ENCODE measurements at places on chromosomes 13 and 19.

DNA sequence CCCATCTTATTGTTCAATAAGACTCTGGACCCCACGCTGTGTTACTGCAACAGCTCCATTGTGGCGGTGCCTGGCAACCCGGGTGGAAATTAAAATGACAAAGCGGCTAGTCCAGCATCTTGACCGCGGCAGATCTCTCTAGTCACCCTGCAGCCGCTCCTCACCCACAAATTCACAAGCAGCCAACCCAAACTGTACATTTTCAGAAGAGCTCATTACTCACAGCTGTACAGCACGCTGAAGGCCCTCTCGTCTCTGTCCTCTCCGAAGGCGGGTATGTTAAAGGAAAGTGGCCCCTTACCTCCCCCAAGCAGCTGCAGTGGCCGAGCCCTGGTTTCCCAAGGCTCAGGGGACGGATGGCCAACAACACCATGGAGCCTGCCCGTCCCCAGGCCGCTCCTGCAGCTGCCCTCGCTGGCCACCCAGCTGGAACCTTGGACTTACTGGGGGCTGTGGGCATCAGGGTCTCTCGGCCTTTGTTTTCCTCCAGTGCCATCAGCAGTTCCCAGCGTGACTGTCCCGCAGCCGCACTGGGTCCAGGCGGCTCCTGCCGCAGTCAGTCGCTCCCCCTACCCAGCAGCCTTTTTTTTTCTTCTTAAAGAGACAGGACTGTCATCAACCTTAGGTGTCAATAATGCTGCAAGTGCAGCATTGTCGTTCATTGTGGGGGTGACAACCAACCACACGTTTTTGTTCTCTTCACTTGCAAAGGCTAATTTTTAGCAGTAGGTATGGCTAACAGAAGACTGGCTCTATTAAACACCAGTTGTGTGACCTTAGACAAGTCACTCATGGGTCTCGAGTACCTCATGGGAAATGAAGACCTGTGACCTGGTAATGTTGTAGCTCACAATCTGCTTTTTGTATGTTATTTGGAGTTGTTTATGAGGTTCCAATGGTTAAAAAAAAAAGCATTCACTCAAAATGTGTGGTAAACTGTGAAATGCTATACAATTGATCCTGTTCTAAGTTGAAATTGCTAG, at the start of gene SACS:
Gene SACS (minus strand): TSS at position 532 of the 983 bp plus-strand sequence. CDS start 22,463 bp downstream, outside the sequence.
- no peak for DNase-seq

DNA sequence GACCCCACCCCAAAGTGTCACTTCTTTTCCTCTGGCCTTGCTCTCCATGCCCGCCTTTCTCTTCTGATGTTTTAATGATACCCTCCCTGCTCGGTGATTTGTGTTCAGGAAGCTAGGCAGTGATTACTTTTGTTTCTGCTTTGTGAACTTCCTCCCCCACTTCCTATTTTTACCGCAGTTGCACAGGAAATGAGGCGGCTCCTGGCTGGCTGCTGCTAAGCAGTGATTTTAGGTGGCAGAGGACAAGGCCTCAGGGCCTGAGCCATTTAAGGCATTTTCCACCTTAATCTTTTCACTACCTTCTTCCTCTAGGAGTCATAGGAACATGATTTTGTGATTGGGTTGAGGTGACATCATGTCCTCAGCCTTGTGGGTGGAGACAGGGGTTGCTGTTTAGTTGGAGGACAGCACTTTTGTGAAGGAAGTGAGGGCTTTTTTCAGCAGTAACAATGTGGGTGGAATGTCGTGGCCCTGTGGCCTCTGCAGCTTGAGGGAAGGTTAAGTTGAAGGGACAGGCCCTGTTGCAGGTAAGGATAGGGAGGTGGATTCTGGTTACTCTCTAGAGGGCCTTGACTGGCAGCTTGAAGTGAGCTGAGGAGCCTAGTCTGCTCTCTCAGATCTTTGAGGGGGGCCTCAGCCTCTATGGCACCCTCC, 15.7 kb downstream of the GARRE1 start:
- DNase-seq = peak; percentile 87

- peak; percentile 54 for DNase-seq
Observed at GRCh38 chr19:3440082-3440481, 40.2 kb downstream of the SMIM24 start.

DNA sequence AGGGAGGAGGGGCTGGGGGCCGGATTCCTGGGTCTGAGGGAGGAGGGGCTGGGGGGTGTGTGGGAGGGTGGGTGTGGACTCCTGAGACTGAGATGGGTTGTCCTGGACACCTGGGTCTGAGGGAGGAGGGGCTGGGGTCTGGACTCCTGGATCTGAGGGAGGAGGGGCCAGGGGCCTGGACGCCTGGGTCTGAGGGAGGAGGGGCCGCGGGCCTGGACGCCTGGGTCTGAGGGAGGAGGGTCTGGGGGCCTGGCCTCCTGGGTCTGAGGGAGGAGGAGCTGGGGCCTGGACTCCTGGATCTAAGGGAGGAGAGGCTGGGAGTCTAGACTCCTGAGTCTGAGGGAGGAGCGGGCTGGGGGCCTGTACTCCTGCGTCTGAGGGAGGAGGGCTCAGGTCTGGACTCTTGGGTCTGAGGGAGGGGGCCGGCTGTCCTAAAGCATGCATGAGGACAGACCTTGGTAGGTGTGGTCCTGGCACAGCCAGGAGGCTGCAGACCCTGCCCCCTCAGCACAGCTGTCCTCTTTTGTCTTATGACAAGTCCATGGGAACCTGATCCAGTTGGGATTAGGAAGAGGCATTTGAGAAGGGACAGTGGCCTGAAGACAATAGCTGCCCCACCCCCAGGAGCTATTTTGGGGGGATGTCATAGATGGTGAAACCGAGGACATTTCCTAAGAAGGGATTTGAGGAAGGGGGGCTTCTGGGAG, 1.3 kb downstream of the TNNT1 start:
- DNase-seq = no peak

DNA sequence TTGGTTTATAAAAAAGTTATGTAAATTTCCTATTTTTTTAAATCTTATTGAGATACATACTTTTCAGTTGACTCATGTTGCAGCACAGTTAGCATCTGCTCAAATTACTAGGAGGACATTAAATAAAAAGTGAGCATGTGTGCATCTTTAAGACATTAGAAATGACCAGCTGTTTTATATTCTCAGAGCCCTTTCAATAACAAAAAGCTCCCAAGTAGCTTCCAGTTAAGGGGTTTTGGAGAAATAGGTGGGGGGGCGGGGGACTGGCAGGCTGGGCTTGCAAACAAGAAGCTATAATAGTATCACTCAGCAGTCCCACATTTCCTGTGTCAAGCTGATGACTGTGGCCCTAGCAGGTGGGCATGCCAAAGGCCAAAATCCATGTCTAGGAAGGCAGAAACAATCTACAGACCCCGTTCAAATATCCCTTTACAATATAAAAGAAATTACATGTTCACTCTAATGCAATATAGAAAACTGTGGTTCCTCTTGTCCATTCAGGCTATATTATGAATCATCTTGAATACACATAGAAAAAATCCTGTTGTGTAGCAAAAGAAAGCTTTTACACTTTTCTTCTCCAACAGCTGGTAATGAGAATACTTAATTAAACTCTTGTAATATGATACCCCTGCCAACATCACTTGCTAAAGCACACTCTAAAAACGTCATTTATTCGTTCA, 1713.2 kb upstream of the SLC10A2 start:
- no peak for DNase-seq

GRCh38 chr13:75961911-75962310, 325.8 kb downstream of the LMO7 start:
- no peak for DNase-seq

DNA sequence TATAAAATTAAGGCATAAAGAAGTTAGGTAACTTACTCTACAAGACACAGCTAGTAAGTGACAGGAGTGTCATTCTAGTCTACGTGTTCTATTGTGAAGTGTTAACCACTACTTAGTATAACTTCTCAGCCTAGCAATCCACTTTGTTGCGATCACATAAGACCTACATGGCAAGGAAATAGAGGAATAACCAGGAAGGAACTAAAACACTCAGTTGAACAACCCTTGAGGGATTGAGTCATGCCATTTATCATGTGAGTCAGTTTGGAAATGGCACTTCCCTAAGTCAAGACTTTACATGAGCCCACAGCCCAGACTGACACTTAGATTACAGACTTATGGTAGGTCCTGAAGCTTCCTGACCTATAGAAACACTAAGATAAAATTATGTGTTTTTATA, 279.5 kb upstream of the PCDH20 start:
- no peak for DNase-seq

- no peak for DNase-seq
Observed at GRCh38 chr13:58869566-58869965, 1238.0 kb downstream of the PCDH17 start.

DNA sequence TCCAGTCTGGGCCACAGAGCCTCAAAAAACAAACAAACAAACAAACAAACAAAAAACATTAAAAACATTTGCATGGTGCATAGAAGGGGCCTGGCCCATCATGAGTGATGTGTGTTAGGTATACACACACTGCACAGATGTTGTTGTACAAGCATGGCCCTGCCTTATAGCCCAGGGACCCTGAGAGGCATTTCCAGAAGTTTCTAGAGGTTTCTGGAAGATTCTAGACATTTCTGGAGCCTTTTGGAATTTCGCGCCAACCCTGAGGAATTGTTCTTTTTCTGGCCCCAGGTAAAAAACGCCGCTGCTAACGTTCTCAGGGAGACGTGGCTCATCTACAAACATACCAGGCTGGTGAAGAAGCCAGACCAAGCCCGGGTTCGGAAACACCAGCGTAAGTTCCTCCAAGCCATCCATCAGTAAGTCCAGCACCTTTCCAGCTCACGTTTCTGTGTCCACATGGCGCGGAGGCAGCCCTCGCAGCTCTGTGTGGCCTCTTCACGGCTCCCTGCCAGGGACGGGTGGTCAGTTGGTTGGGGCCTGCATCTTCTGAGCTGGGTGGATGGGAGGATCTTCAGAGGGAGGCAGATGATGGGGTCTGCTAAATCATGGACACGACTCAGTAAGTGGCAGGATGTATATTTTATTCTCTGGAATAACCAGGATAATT, 18.4 kb upstream of the ARRDC2 start:
- no peak for DNase-seq

- no peak for DNase-seq
Observed at GRCh38 chr19:1837625-1838105, 10.6 kb downstream of the REXO1 start.

- no peak for DNase-seq
Observed at GRCh38 chr13:38386421-38386820, 36.8 kb downstream of the UFM1 start.

- no peak for DNase-seq
Observed at GRCh38 chr19:36160821-36161596, 8.8 kb upstream of the COX7A1 start.

- DNase-seq = no peak
Observed at GRCh38 chr13:98643479-98643878, 66.6 kb upstream of the STK24 start.

GRCh38 chr13:74273581-74273980, 139.4 kb upstream of the KLF12 start:
- no peak for DNase-seq

- DNase-seq = no peak
Observed at GRCh38 chr13:19634256-19634740, 839 bp downstream of the MPHOSPH8 start.

GRCh38 chr13:96963786-96964475, 30.3 kb downstream of the OXGR1 start:
- DNase-seq = no peak

GRCh38 chr13:51821606-51822005, 17.6 kb upstream of the DHRS12 start:
- peak; percentile 54 for DNase-seq

- no peak for DNase-seq
Observed at GRCh38 chr19:4581666-4582553, 22.4 kb upstream of the SEMA6B start.

GRCh38 chr19:39200066-39200802, 3.5 kb downstream of the NCCRP1 start:
- DNase-seq = no peak

- DNase-seq = no peak
Observed at GRCh38 chr19:47058621-47059022, 10.2 kb upstream of the TMEM160 start.

DNA sequence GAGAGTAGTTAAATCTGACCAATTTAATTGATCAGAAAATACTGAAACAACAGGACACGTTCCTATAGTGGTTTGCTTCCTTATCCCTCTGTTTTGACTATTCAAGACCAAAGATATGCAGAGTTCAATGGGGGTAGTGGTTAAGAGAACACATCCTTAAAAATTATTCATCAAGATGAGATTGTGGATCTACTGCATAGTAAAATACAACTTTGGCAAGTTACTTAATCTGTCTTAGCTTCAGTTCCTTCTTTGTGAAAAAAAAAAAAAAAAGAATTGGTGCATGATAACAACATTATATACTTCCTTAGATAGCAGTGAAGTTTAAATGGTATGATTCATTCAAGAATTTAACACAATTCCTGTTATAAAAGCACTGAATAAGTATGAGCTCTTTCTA, 552.1 kb downstream of the DCT start:
- DNase-seq = no peak

- DNase-seq = no peak
Observed at GRCh38 chr19:1164684-1165531, 9.2 kb downstream of the SBNO2 start.

DNA sequence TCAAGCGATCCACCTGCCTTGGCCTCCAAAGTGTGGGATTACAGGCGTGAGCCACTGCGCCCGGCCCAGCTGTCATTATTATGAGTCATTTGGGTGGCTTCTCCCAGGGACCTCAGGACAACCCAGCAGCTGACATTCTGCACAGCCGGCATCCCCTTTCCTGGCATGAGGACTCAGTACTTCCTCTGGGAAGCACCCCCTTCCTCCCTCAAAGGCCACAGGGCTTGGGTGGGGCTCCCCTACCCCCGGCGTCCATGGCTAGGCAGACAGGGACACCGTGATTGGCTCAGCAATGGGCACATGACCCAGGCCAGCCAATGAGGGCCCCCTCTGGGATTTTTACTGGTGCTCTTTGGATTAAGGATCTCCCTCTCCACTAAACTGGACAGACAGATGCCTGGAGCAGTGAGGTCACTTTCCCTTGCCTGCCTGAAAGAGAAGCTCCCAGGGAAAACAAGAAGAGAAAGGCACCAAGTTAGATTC, 6.0 kb downstream of the KANK2 start:
- peak; percentile 37 for DNase-seq

DNA sequence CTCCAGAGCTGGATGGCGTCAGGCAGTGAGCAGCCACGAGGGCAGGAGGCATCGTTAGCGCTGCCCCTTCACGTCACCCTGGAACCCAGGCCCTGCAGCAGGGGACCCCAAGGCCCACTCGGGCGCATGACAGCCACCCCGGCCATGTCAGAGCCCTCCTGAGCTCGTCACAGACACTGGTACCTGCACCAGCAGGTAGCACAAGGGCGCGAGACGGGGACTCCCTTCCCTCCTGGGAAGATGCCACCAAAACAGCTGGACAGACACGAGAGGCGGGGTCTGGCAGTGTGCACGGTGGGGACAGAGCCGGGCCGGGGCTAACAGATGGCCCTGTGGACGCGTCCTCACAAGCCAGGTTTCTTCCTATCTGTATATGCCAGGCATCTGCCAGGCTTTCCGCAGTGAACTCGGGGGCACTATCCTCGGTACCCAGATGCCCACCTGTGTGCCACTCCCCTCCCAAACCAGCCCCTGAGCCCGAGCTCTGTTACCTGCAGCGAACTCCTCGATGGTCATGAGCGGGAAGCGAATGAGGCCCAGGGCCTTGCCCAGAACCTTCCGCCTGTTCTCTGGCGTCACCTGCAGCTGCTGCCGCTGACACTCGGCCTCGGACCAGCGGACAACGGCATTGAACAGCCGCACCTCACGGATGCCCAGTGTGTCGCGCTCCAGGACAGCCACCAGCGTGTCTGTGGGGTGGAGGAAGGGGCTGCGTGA, 25.8 kb downstream of the BTBD2 start:
- DNase-seq = no peak

- no peak for DNase-seq
Observed at GRCh38 chr19:5396096-5396939, 55.7 kb upstream of the PTPRS start.

GRCh38 chr13:30832845-30833332, 73.2 kb upstream of the MEDAG start:
- DNase-seq = no peak
